Activated CD4-positive, alpha-beta T cell treated with anti-CD3 and anti-CD28 coated beads for 36 hours (primary cell): ENCODE measurements at places on chromosomes 1 and 21. TPM values are rescaled to one million over a fixed set of nuclear protein-coding genes. Genes with fewer than 3 reads are reported as not detected.

YBEY gene
- total RNA-seq: 20.6 TPM

SAMD13 gene
- 1.2 TPM for total RNA-seq

CLDN8 gene
- total RNA-seq: not detected

DNA sequence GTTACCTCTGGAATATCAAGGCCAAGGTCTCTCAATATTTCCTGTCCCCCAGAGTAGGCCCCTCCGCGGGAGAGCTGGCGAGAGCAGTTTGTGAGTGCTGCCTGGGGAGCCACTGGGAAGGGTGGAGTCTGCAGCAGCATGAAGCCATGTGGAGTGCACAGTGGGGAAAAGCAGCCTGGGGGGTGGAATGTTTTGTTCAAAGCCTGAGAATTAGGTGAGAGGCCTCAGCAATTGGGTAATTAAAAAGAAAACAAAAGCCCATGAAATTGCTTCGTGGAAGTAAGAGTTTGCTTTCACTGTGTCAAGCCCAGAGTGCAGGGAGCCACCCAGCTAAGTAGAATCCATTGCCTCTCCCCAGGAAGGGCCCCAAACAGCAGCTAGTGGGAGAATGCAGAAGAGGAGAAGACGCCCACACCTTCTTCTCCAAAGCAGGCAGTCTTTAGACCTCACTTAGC, 30.2 kb upstream of the DISC1 start:
- no peaks in the 10 kb centered on the region for H3K27me3 ChIP-seq
- no peak overlapping the region for H3K4me3 ChIP-seq
- no peaks in the 10 kb centered on the region for H3K4me1 ChIP-seq
- DNase-seq: no peak

DNA sequence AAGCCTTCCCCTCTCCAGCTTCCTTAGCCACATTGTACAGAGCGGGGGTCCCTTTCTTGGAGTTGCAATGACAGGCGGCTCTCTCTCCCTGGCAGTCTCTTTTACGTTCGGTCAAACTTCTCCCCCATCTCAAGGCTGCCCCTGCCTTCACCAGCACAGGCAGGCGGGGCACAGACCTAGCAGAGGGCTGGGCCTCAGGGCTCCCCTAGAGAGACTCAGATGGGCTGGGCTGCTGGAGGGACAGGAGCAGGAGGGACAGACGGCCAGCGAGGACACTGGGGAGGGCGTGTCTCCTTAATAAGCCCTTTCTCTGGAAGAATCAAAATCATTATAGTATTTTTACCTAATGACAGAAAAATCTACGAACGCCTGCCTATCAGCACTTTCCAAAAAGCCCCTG, 79.6 kb downstream of the CASZ1 start:
- no peak overlapping the region for H3K4me3 ChIP-seq
- H3K27me3 ChIP-seq: no peaks in the 10 kb centered on the region
- no peak overlapping the region for H3K27ac ChIP-seq
- no peaks in the 10 kb centered on the region for H3K4me1 ChIP-seq

DNA sequence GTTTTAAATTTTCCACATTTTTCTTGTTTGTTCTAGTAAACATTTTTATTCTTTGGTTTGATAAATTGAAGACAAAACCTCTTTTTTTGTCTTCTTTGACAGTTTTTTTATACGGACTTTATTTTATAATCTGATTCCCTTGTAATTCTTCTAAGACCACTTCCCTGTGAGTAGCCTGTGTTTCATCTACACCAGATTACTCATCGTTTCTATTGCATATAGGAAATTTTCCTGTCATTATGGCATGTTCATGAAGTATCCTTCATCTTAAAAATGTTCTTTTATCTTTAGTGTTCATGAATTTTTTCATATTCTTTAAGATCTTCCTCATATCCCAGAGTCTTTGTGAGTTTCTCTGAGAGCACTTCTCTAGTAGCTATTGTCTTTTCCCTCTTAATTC, 109.8 kb downstream of the USP25 start:
- DNase-seq: no peak
- H3K4me3 ChIP-seq: no peak overlapping the region
- peaks cover 2% of the 10 kb centered on the region for H3K4me1 ChIP-seq
- no peak overlapping the region for H3K27ac ChIP-seq
- peaks cover 11% of the 10 kb centered on the region for H3K36me3 ChIP-seq

DNA sequence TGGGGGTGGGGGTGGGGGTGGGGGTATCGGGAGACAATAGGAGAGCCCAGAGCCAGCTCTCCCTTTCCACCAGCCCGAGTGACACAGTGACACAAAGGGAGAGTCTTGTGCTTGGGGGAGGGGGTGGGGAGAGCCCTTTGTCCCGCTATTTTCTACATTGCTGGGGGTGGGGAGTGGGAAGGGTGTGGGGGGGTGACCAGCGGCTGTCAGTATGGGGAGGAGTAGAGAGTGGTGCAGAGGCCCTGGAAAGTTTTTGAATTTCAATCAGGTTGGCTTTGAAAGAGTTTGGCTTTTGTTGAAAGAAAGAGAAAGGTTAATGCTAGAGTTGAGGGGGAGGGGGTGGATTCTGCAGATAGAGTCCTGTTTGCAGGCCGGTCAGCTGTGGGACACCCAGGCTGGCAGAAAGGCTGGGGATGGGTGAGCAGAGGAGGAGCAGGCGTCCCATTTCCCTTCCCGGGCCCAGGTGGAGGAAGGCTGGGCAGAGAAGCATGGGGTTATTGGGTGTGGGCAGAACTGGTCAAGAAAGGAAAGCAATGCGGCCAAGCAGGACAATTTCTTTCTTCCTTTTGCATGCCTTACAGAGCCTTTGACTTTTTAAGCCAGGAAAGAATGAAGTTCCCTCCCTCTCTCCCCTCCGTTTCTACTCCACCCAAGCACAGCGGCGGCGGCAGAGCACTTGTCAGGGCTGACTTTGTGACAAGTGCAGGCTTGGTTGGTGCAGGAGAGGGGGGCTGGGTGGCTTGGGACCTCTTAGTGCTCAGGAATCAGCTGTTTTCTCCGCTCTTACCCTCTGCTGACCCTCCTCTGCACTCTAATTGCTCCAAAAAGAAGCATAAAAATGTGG, 96.2 kb downstream of the RNF220 start:
- no peak overlapping the region for H3K4me3 ChIP-seq
- no peaks in the 10 kb centered on the region for H3K4me1 ChIP-seq
- H3K27me3 ChIP-seq: peaks cover 2% of the 10 kb centered on the region
- H3K27ac ChIP-seq: no peak overlapping the region
- no peaks in the 10 kb centered on the region for H3K36me3 ChIP-seq

DNA sequence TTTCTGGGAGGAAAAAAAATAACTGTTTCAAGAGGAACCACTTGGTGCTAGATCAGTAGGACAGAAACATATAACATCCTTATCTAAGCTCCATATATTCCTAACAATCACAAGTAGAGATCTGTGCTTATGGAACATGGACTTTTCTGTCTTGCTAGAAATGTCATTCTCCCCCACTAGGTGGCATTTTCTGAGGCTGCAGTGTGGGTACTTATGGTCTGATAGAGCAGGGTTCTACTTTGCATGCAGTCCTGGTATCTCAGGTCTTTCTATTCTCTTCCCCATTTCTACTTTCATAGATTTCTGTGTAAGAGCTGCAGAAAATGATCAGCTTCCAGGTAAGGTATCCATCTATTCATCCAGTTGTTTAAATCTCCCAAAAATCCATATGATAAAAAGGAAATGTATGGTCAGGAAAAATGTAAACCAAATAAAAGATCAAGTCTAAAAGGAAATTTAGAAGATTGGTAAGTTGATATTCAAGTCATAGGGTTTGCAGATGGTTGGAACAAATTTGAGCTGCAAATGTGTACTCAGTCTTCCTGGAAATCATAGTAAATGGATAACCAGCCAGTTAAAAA, 1.5 kb downstream of the ZNF684 start:
- H3K4me1 ChIP-seq: peaks cover 17% of the 10 kb centered on the region
- peaks cover 23% of the 10 kb centered on the region for H3K36me3 ChIP-seq
- peak overlapping the region; percentile 88 for H3K4me3 ChIP-seq
- H3K27ac ChIP-seq: no peak overlapping the region

DNA sequence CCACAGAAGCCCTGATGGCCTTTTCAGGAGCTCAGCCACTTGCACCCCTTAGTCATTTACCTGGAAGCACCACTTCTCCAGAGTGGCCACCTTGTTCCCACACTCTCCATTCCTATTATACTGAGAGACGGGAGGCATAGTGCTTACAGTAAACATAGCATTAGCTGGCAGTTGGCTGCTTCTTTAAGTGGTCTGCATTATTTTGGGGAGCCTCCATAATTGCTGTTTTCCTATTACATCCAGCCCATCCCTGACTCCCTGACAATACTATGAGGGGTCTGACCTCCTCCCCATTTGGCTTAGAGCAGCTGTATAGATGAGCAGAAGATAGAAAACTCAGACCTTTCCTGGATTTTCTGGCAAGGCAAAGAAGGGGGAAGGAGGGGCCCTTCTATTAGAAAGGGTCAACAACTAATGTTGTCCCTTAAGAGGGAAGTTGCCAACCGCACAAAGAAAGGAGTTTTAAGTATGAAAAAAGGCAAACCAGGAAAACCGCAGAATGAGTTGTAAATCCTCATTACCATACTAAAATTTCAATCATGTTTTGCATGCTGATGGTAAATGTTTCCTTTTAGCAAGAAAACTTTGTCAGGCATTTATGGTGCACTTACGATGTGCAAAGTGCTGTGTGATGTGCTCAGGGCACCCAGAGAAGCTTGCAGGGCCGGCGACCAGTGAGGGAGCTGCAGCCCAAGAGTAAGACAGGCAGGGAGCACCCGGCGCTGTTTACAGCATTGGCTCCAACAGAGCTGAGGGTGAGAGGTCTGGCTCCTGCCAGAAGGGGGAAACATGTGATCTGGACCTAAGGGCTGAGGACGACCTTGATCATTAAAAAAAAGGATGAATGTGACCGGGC, 167.3 kb downstream of the ZZZ3 start:
- H3K36me3 ChIP-seq: peaks cover 23% of the 10 kb centered on the region
- H3K27me3 ChIP-seq: no peaks in the 10 kb centered on the region
- peaks cover 8% of the 10 kb centered on the region for H3K4me1 ChIP-seq
- no peak overlapping the region for H3K4me3 ChIP-seq
- H3K27ac ChIP-seq: no peak overlapping the region

- H3K27ac ChIP-seq: no peak overlapping the region
- no peaks in the 10 kb centered on the region for H3K4me1 ChIP-seq
- DNase-seq: peak; percentile 67
- H3K27me3 ChIP-seq: no peaks in the 10 kb centered on the region
Measured at GRCh38 chr1:3483801-3484444, 29.5 kb downstream of the ARHGEF16 start.

- peak; percentile 38 for DNase-seq
- H3K27ac ChIP-seq: peak overlapping the region; percentile 58
- H3K27me3 ChIP-seq: no peaks in the 10 kb centered on the region
Measured at GRCh38 chr21:29022166-29022565, 2.3 kb upstream of the USP16 start.

GRCh38 chr1:205949753-205950152, 6.5 kb upstream of the SLC26A9 start:
- DNase-seq: no peak
- H3K4me3 ChIP-seq: no peak overlapping the region
- H3K36me3 ChIP-seq: no peaks in the 10 kb centered on the region
- H3K27ac ChIP-seq: no peak overlapping the region
- peaks cover 2% of the 10 kb centered on the region for H3K27me3 ChIP-seq
- H3K4me1 ChIP-seq: no peaks in the 10 kb centered on the region

DNA sequence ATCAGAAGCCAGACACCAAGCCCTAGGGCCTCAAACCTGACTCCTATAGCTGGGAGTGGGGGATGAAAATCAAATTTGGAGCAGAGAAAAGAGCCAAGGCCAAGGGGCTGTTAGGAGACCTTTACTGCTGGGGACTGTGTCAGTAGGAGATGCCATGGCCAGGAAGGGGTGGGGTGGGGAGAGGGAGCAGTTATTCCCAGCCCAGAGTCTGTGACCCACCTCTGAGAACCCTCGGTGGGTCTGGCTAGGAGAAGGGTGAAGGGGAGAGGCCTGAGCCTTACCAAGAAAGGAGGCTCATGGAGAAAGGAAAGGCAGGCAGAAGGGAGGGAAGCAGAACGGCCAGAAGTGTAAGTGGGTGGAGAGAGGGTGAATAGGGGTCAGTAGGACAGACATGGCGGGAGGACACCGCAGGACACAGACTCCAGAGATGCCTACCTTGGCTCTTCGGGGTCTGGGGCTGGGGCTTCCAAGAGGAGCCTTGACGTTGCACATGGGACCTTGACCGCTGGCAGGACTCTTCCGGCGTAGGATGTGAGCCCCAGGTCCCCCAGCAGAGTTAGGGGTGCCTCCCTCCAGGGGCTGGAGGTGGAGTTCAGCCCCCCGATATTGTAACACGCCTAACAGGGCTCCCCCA, 1.2 kb downstream of the ADAMTS4 start:
- H3K36me3 ChIP-seq: no peaks in the 10 kb centered on the region
- no peak overlapping the region for H3K27ac ChIP-seq
- no peak overlapping the region for H3K4me3 ChIP-seq
- H3K27me3 ChIP-seq: no peaks in the 10 kb centered on the region

- DNase-seq: no peak
- no peak overlapping the region for H3K27ac ChIP-seq
- no peaks in the 10 kb centered on the region for H3K36me3 ChIP-seq
- H3K4me3 ChIP-seq: no peak overlapping the region
- peaks cover 14% of the 10 kb centered on the region for H3K27me3 ChIP-seq
Measured at GRCh38 chr1:100671601-100672000, 47.9 kb upstream of the VCAM1 start.

DNA sequence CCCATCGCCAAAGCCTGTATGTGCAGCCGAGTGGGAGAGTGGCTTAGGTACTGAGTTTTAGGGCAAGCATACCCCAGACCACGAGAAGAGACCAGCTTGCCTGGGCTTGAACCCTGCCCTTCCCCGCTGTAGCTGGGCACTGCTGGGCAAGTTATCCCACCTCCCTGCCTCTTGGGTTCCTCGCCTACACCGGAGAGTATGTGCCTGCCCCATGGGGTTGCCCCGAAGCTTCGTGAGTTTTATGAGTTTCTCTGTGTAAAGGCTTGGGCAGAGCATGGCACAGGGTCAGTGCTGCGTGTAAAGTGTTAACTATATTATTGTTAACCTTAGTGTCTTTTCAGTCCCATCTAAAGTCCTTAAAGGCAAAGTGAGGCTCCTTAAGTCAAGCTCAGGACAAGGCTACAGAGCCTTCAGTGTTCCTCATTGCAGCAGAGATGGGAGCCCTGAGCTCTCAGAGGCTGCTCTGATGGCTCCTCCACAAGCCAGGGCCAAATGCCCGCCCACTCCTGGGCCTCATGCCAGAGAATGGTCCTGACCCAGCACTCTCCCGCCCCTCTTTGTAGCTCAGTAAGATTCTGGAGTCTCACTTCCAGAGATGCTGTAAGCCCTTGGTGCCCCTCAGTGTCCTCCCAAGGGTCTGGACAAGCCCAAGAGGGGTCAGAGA, 37.0 kb upstream of the KCNA10 start:
- H3K4me3 ChIP-seq: no peak overlapping the region
- H3K27me3 ChIP-seq: peaks cover 45% of the 10 kb centered on the region
- H3K36me3 ChIP-seq: no peaks in the 10 kb centered on the region
- DNase-seq: no peak
- H3K27ac ChIP-seq: no peak overlapping the region

GRCh38 chr1:33093004-33093403, 12.1 kb downstream of the AZIN2 start:
- H3K27me3 ChIP-seq: no peaks in the 10 kb centered on the region
- H3K36me3 ChIP-seq: no peaks in the 10 kb centered on the region

GRCh38 chr1:38839363-38839762, 20.2 kb downstream of the RRAGC start:
- no peak overlapping the region for H3K27ac ChIP-seq
- peaks cover 2% of the 10 kb centered on the region for H3K4me1 ChIP-seq
- no peak for DNase-seq
- peaks cover 30% of the 10 kb centered on the region for H3K36me3 ChIP-seq
